Calu3 (cell line): ENCODE measurements at places on chromosomes 1 and 21. TPM values are rescaled to one million over a fixed set of nuclear protein-coding genes. Genes with fewer than 3 reads are reported as not detected.

GRCh38 chr1:65512967-65513780 is 92.7 kb downstream of the LEPR start:
- no peak for DNase-seq

ANKRD35 gene
- 0.22 TPM in 1 of 2 replicates, not detected in the other for total RNA-seq

DNA sequence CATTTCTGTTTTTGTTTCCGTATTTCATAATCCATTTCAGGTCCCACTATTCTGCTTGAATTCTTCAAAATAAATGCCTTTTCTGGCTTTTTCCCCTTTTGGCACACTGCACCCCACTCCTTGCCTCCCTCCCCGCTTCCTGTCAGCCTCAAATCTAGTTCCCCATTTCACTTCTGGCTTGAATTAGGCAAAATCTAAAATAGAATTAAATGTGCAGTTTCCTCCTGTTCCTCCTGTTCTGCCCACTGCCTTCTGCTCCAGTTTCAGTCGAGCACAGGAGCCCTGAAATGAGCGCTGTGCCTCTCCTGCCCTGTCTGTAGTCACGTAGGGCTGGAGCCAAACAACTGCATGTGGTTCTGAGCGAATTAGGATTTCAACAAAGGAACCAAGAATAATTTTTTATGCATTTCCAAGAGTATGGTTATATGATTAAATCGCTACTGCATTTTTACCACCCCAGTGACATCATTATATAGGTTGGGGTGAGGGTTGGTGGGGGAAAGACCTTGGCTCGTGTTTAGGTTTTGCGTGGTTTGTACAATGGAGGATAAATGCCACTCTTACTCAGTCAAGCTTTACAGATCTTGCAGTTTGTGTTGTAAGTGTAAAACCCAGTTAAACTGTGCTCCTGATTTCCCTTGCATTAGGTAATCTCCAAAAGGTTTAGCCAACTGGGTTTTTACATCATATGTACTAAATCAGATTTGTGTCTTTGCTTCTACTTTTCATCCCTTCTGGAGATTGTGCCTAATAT is 114.9 kb downstream of the VPS13D start:
- DNase-seq: no peak

GRCh38 chr1:5477716-5478115 is 514.5 kb downstream of the NPHP4 start:
- no peak for DNase-seq

- DNase-seq: no peak
Observed at GRCh38 chr1:89104687-89105086, 21.2 kb downstream of the GBP2 start.

DNA sequence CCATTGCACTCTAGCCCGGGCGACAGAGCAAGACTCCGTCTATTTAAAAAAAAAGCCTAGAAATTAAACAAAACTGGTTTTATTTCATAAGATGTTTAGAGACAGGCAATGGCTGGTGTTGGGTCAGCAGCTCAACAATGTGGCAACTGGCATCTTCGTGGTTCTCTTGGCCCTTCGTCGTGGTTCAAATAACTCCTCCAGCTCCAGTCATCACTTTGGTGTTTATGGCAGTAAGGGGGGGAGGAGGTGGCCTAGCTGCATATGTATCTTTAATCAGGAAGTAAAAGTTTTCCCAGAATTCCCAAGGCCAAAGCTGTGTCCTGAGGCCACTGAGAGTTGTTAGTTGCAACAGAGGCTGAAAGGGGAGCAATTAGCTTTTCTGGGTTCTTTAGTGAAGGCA is 13.0 kb upstream of the LTN1 start:
- DNase-seq: no peak

PCNT gene
- 32.2 and 34.3 TPM in 2 replicates for total RNA-seq

- no peak for DNase-seq
Observed at GRCh38 chr1:186871784-186872183, 43.0 kb downstream of the PLA2G4A start.

IGFN1 gene
- total RNA-seq: not detected in 2 replicates

DNA sequence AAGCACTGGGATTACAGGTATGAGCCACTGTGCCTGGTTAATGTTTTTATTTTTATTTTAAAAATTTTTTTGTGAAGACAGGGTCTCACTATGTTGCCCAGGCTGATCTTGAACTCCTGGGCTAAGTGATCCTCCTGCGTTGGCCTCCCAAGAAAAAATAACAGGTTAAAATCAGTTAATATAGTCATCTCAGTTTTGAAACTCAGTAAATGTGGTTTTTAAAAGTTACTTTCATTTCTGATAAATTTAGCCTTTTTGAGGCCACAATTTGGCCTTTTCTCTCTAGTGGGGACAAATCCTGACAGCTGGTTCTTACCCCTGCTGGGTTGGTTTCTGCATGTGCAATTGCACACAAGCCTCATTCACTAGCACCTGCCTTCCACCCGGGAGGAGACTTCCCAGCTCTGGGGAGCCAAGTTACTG is 13.3 kb downstream of the PMF1 start:
- DNase-seq: no peak

DNA sequence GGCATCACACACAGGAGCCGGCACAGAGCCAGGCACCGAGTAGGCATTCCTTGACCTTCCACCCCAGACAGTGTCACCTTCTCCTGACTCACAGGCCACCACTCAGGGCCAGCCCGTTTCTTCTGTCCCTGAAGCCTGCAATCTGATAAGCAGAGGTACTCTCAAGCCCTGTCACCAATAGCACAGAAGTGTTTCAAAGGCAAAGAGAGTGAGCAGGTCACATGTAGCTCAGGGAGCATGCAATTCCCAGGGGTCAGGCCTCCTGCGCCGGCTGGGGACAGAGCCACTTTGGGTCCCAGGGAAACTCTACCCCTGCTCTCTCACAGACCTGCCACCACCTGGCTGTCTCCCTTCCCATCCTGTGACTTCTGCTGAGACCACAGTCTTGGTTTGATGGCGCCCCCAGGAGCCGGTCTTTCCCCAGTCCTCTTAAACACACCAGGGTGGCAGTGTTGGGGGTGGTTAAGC is 13.2 kb downstream of the CAPN9 start:
- DNase-seq: peak; percentile 49

- peak; percentile 36 for DNase-seq
Observed at GRCh38 chr1:12275370-12275769, 45.5 kb downstream of the VPS13D start.

SFN gene
- total RNA-seq: 74.5 and 103 TPM in 2 replicates

GRCh38 chr1:150944856-150945255 is 18.7 kb downstream of the SETDB1 start:
- DNase-seq: no peak

BGLAP gene
- 2.0 and 2.6 TPM in 2 replicates for total RNA-seq

DNA sequence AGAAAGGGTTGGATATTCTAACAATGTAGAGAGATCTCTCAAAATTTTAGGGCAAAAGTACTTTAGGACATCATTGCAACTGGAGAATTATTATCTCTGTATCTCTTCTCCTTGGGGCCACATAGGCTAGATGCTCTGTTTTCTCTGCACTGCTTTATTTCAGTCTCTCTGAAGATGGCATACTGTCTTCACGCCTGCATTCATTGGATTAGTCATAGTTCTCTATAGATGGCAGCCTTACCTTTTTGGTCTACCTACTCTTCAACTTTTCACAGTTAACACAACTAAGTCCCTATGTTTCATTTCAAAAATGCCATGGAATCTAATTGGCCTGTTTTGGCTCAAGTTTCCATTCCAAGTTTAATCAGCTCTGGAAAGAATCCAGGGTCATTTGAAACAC is 1623.3 kb upstream of the B3GALT2 start:
- DNase-seq: no peak

DNA sequence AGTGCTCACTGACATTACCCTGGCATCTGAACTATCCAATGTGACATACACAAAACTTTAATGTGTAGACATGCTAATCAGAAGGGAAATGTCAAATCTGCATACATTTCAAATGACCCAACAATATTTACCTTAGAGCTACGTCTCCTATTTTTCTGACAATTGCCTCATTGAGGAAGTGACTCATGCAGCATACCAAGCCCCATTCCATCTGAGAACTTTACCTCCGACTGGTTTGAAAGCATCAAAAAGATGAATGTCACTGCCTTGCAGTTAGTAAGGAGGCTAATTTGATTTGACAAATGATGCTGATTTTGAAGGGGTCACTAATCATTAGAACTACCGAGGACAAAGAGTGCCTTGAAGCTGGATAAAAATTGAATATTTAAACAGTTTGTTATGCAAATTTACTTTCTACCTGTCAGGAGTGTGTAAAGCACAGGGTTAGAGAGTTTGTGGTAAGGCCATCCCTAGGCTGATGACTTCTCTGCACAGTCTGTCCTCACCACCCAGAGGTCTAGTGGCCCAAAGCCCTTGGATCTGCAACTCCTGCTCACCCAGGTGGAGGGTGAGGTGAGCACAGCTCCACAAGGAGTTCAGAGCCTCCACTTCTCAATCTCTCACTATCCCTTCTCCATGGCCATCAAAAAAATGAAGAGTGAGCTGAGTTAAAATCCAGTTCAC is 500.3 kb upstream of the C1orf87 start:
- DNase-seq: peak; percentile 29

DNA sequence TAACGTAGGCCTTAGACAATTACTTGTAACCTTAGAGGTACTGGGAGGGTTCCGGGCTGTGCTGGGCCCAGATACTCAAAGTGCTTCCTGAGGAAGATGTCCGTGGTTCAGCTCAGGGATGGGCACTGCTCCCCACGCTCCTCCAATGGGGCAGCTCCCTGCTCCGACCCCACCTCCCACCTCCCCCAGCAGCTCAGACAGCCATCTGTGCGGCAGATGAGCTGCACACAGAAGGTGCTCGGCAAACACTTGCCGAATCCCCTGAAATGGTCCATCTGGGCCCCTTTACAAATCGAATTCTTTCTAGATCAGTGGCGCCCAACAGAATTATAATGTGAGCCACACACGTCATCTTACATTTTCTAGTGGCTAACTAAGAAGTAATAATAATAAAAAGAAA is 242.4 kb upstream of the RAB4A start:
- no peak for DNase-seq

GJA4 gene
- total RNA-seq: not detected in 2 replicates

GRCh38 chr21:36038701-36039497 is 21.4 kb downstream of the SETD4 start:
- DNase-seq: no peak

DNA sequence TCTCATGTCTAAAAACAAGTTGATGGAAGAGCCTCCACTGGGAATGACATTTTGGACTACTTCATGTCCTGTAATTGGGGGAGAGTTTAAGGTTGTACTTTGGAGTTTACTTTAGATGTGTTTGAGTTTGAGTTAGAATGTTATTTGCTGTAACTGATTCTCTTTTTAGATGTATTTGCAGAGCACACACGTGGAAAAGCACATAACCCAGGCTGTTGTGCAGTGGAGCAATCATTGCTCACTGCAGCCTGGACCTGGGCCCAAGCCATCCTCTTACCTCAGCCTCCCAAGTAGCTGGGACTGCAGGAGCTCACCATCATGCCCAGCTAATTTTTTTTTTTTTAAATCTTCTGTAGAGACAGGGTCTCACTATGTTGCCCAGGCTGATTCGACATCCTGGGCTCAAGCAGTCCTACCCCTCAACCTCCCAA is 36.7 kb upstream of the SH3D21 start:
- DNase-seq: no peak

IGSF5 gene
- total RNA-seq: 0.33 and 0.54 TPM in 2 replicates

ESPN gene
- 2.2 and 3.4 TPM in 2 replicates for total RNA-seq

PAQR6 gene
- 20.4 and 21.2 TPM in 2 replicates for total RNA-seq

TEDDM1 gene
- not detected in 2 replicates for total RNA-seq

TMEM200B gene
- 0.15 TPM in 1 of 2 replicates, not detected in the other for total RNA-seq

GRCh38 chr1:240189386-240189989 is 97.8 kb downstream of the FMN2 start:
- DNase-seq: peak; percentile 67

- peak; percentile 4 for DNase-seq
Observed at GRCh38 chr1:116693759-116694480, 26.4 kb upstream of the IGSF3 start.

DNA sequence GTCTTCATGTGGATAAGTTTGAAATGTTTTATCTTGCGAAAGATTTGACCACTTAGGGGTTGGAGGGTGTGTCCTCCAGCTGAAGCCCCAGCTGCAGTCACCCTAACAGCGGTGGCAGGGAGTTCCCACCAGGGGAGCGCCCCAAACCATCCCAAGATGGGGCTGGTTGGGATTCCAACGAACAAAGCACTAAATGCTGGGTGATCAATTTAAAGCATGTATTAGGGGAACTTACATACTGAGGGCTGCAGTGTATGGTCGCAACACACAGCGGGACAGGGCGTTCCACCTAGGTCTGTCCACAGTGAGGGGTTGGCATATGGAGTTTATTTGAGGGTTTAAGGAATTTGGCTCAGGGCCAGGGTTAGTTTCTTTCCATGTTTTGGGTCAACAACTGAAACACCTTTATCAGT is 26.3 kb downstream of the SLC37A1 start:
- no peak for DNase-seq

GRCh38 chr1:15445390-15446122 is 7.3 kb downstream of the CTRC start:
- DNase-seq: no peak

GRCh38 chr1:173300061-173301044 is 93.2 kb upstream of the TNFSF4 start:
- no peak for DNase-seq

DNA sequence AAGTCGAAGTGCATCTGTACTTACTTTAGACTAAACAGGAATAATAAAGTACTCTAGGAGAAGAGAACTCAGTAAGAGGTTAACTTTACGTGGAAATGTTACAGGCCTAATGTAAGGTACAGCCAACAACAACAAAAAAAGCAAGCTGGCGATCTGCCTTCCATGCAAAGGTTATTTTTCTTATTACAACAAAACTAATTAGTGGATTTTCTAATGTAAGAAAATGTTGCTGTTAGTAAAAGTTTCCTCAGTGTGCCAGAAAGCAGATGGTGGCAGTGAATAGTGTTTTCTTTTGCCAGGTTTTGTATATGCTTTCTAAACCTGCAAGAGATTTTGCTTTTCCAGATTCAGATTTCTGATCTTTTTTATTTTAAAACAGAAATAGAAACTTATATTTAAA is 179.2 kb downstream of the NFIA start:
- no peak for DNase-seq

DNA sequence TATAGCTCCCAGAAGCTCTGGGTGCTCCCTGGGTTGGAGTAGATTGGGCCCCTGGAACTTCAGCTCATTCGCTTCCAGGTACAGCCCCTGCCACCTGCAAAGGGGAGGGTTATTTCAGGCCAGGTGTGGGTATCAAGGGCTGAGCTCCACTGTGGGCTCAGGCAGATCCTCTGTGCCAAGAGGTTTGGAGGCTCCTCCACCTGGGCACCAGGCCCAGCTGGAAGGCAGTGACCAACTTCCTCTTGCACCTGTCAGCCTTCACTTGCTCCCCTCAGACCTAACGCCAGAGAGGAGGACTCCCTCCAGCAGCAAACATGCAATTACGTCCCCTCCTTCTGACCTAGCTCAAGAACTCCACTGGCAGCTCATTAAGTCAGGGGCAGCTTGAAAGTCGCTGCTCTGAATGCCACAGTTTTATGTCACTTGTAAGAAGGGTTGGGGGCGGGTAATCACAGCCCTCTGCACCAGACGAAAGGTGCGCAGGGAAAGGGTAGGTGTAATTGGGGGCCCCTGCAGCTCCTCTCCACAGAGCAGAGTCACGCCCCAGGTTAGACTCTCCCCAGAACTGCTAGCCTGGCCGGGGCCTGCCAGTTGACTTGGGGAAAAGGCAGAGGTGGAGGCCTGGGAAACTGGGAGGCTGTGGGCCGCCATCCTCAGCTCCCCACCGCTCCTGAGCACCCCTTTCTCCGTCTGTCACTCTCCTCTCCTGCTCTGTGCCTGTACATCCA is 125.0 kb upstream of the TMPRSS2 start:
- no peak for DNase-seq

CD1D gene
- total RNA-seq: 0.76 and 0.86 TPM in 2 replicates

GRCh38 chr1:21165646-21166045 is 11.1 kb downstream of the EIF4G3 start:
- DNase-seq: no peak

GRCh38 chr1:115829023-115829674 is 11.8 kb downstream of the NHLH2 start:
- DNase-seq: no peak

CNTN2 gene
- total RNA-seq: not detected in 2 replicates

WASF2 gene
- total RNA-seq: 79.5 and 84.2 TPM in 2 replicates
